ENCODE measurements at places on chromosomes 16 and 17.
A peak's percentile ranks its signal among the peaks of the same experiment; 100 is the strongest.

DNA sequence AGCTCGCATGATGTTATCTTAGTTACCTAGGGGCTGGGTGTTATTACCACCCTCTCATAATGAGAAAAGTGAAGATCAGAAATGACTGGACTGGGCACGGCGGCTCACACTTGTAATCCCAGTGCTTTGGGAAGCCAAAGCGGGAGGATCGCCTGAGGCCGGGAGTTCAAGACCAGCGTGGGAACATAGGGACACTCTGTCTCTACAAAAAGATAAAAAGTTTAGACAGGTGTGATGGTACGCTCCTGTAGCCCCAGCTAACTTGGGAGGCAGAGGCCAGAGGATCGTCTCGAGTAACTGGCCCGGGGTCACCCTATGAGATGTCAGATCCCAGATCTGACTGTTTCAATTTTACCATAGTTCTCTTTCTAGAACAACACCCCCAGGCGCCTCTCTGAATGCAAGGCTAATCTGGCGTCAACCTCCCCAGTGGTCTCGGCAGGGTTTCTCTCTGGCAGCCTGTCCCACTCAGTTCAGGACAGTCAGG, 1.9 kb upstream of the CCDC102A start:
- no peak for DNase-seq

DNA sequence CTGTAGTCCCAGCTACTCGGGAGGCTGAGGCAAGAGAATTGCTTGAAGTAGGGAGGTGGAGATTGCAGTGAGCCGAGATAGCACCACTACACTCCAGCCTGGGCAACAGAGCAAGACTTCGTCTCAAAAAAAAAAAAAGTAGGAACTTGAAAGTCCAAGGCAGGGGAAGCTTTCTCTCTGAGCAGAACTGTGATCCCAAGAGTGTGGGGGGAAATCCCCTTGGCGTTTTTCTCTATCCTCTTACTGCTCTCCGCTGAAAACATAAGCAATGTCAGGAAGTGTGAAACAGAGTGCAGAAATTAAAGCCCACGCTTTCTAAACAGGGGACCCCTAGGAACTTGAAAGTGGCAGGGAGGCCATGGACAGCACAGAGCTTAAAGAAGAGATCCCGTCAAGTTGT, 9.8 kb upstream of the CMTM3 start:
- DNase-seq: no peak

GRCh38 chr16:75263963-75264445, 12.6 kb upstream of the BCAR1 start:
- no peak for DNase-seq

- no peak for DNase-seq
These were observed 11.9 kb upstream of the SLC38A10 start for GRCh38 chr17:81306898-81307510.

DNA sequence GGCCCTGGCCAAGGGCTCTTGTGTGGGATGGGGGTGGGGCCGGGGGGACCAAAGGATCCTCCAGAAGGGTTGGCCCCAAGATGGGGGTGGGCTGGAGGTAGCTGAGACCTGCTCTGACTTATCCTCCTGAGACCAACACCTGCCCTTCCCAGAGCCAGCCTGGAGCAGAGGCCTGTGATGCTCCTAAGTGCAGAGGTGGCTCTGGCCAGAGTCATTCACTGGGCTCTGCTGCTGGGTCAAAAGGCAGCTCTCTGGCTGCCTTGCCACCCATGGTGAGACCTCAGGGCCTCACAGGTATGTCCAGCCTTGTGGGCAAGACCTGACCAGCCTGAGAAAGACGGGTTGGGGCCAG, 393 bp downstream of the SERPINF2 start:
- DNase-seq: no peak

DNA sequence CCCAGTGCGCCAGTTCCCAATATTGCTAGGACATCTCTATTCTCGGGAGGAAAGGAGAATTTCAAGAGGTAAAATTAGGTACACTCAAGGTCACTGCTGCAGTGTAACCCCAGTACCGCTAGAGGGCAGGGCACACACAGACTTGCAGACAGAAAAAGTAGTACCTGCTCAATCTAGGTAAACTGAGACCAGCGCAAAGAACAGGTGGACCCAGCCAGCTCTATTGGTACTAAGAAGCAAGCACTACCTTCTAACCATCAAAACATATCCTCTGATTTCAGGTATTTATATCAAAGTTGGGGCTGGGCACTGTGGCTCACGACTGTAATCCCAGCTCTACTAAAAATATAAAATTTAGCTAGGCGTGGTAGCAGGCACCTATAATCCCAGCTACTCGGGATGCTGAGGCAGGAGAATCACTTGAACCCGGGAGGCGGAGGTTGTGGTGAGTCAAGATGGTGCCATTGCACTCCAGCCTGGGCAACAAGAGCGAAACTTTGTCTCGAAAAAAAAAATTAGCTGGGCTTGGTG, 3.6 kb upstream of the WDR81 start:
- peak; percentile 56 for DNase-seq

GRCh38 chr17:14738652-14738988, 437.7 kb downstream of the HS3ST3B1 start:
- DNase-seq: no peak

DNA sequence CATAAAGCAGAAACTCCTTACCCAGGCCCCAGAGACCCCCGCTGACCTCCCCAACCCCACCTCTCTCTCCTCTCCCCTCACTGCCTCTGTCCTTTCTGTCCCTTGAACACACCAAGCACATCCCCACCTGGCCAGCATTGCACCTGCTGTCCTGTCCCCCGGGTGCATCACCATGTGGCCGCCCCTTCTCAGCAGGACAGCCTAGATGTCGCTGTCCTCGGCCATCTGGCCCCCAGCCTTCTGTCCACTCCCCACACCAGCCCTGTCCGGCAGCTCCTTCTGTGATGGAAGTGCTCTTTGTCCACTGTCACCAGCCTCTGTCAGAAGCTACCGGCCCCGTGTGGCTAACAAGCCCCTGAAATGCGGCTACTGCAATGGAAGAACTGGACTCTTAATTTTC, 12.3 kb upstream of the MPRIP start:
- no peak for DNase-seq

DNA sequence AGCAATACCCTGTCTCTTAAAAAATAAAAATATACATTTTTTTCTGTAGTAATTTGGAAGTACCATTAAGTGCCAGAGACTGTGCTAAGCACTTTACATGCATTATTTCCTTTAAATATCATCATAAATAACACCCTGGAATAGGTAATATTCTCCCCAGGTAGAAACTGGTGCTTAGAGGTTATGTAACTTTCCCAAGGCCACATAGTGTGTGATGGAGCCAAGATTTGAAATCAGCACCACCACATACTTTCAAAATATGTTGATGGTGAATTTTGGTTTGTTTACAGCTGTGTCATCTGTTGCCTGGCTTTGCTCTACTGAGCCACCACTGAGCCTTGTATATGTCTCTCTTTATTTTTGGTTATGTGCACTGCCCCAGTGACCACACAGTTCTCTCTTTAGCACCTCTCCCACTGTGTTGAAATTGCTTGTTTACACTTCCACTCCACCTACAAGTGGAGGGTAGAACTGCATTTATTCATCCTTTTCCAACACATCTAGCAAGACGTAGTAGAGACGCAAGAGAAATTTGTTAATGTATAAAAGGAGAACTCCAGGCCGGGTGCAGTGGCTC, 19.0 kb upstream of the NBR1 start:
- DNase-seq: no peak

- peak; percentile 44 for DNase-seq
These were observed 4.5 kb downstream of the TMEM100 start for GRCh38 chr17:55717898-55718735.

DNA sequence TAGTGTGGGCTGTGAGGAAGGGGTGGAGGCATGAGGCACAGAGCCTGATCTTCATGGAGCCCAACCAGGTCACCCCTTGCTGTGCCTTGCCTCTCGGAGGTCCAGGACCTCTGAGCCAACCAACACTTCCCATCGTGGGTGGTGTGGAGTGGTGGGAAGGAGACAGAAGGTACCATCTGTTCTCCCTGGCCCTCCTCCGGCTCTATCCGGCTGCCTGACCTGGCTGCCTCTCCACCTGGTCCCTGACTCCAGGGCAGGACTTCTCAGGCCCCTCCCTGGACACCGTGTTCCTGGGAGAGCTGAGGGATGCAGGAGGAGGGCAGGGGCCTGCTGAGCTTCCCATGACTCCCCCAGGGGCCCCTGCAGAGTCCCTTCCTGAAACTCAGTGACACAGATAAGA, 3.9 kb downstream of the PDK2 start:
- no peak for DNase-seq

GRCh38 chr16:23148513-23149266, 562 bp downstream of the USP31 start:
- DNase-seq: peak; percentile 44

DNA sequence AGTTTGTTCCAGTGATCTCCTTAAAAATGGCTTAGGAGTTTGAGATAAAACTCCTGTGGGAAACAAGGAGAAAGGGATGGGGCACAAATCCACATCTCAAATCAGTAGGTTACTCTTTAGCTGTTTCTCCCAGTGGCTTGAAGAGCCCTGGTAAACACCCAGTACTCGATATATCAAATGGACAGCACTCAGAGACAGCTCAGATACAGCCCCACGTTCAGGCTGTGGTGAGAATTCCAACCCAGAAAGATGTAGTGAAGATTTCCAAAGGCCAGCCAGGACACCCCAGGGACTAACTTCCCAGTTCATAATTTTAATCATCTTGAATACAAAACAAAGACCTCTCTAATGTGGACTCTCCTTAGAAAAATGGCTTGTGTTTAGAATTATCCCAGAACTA, 6.4 kb upstream of the VEZF1 start:
- DNase-seq: no peak

DNA sequence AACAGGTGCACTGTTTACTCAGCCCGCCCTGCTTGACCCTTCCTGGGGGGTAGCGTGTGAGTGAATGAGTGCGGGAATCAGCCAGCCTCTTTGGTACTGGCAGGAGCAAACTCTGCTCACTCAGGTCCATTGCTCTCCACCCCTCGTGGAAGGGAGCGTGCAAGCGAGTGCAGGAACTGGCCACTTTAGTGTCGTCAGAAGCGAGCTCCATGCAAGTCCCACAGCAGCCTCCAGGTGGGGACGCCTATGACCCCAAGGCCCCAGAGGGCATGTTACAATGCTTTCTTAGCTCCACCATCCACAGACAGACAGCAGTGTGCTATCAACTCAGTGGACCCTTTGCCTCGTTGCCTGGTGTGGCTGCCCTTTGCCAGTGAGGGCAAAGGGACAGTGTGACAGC, 1025.1 kb upstream of the CDH8 start:
- no peak for DNase-seq

DNA sequence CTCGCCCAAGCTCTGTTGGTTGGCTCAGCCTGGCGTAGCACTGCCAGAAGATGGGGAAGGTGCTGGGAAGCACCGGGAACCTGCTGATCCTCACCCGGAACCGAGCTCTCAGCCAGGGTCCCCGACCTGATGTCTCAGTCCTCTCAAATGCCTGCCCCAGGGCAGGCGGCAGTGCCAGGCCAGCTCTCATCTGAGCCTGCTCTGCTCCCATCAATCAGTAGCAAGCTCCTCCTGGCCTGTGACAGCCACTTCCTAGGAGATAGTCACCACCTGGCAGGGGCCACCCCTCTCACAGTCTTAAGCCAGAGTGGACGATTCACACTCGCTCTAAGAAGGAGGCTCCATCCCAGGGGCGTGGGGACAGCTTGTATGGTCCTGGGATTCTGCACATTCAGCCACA, 62.0 kb downstream of the ENGASE start:
- no peak for DNase-seq

GRCh38 chr16:86477642-86478041, 32.7 kb upstream of the FOXF1 start:
- no peak for DNase-seq

- DNase-seq: no peak
These were observed 65.2 kb downstream of the SHCBP1 start for GRCh38 chr16:46555951-46556350.

- DNase-seq: no peak
These were observed 258.6 kb downstream of the SNX29 start for GRCh38 chr16:12235110-12235509.

DNA sequence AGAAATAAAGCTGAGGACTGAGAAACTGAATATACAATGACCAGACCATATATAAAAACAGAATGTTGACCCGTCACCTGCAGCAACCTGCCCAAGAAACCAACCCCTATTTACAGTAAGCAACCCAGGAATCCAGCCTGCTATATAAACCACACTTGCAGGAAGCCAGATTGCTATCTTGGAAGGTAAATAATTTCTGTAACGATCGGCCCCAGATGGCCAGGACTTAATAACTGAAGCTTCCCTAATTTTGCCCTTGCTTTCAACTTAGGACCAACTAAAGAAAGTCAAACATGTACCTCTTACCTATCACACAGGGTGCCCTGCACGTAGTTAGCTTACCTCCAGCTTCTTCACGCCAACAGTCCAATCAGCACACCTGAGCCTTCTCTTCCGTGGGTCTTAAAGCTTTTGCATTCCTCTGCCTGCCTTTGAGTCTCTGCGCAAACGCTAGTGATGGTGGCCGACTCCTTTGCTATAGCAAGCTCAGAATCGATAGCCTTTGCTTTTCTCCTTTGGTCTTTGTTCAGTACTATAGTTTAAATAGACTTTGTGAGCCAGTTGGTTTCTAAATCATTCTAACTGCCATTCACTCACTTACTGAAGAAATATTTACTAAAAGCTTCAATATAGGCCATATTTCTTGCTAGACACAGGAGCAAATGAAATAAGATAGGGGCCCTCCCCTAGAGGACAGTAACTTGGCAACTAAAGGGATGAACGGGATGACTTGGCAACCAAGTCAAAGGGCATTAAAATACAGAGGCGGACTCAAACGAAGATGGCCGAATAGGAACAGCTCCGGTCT, 31.3 kb downstream of the MPHOSPH6 start:
- DNase-seq: no peak

GRCh38 chr16:89034971-89035668, 58.1 kb upstream of the CBFA2T3 start:
- DNase-seq: no peak

- DNase-seq: no peak
These were observed 172.4 kb downstream of the ABCA8 start for GRCh38 chr17:68782789-68783188.

DNA sequence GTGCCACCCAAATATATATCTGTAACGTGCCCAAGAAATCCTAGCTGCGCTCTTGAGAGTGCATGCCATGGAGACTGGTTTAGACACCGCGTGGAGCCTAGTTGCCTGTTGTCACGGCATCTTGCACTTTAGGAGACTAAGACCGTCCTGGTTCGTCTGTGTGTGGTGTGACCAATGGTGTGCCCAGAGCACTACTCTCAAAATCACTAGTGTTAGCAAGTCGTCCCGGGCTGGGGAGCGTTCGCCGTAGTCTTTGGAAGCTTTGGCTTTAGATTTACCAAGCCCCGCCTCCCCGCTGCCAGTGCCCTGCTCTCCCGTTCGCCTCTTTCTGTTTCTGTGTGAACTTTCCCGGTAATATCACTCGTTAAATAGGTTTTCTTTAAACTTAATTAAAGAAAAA, 27.0 kb downstream of the CLUH start:
- DNase-seq: no peak

Measured in activated T-cell treated with anti-CD3 and anti-CD28 coated beads for 48 hours (primary cell).